Activated CD4-positive, alpha-beta T cell treated with anti-CD3 and anti-CD28 coated beads, Interleukin-2, amount 50 U/mL, for 1 hour (primary cell): ENCODE measurements at places on chromosomes 1 and 21.

- no peak for DNase-seq
Measured at GRCh38 chr21:34864370-34865149, 184.5 kb downstream of the RUNX1 start.

GRCh38 chr1:177847843-177848242 is 122.0 kb downstream of the SEC16B start:
- DNase-seq: no peak

- DNase-seq: no peak
Measured at GRCh38 chr21:33070998-33071769, 1.2 kb downstream of the OLIG1 start.

GRCh38 chr1:12495725-12496124 is 122.3 kb downstream of the DHRS3 start:
- DNase-seq: no peak

- DNase-seq: no peak
Measured at GRCh38 chr1:38050397-38051078, 3.9 kb upstream of the POU3F1 start.

DNA sequence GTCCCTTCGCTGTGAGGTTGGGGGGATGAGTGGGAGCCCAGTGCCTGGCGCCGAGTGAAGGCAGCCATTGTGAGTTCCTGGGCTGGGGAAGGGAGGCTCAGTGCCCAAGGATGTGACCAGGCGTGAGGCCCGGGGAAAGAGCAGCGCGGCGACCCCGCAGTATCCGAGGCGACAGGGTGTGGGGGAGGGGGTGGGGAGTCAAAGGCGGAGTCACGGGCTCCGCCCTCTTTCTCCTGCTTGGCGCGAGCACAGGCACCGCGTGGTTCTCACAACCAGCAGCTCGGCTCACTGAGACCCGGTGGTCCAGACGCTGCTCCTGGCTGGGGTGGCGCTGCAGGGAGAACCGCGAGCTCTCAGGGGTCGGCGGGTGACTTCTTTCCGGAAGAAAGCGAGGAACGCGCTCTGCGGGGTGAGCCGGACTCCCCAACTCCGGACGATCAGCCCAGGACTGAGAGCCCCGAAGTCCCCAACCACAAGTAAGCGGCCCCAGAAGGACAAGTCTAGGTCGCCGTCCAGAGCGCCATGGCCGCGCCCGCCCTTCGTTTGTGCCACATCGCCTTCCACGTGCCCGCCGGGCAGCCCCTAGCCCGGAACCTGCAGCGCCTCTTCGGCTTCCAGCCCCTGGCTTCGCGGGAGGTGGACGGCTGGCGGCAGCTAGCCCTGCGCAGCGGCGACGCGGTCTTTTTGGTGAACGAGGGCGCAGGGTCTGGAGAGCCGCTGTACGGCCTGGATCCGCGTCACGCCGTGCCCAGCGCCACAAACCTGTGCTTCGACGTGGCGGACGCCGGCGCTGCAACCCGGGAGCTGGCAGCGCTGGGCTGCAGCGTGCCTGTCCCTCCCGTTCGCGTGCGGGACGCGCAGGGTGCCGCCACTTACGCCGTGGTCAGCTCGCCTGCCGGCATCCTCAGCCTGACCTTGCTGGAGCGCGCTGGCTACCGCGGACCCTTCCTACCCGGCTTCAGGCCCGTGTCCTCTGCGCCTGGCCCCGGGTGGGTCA is at the start of gene HPDL:
Gene HPDL (plus strand): TSS at position 269 of the 997 bp plus-strand sequence. CDS start 254 bp downstream, at position 523.
- DNase-seq: peak; percentile 46

DNA sequence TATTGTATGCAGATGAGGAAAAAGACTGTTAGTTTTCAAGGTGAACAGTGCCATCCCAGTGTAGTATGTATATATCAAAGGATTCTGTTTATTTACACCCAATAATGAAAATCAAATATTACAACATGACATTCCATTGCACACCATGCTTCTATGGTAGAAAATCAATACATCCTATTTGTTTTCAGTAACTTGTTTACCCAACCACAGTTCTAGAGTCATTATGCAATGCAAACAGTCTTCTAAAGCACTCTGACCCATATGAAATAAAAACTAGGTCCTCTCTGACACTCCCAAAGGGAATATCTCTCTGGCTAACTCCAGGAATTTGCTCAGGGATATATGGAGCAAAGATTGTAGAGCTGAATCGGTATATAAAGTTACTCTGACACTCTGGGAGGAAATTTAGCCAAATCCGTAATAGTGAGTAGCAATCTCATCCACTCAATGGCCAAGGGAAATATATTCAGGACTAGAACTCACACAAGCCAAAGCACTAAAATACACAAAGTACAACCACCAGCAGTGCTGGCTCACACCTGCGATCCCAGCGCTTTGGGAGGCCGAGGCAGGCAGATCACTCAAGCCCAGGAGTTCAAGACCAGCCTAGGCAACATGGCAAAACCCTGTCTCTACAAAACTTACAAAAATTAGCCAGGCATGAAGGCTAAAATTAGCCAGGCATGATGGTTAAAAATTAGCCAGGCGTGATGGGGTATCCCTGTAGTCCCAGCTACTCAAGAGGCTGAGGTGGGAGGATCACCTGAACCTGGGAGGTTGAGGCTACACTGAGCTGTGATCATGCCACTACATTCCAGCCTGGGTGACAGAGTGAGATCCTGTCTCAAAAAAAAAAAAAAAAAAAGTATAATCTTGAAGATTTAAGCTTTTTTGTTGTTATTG is 75.2 kb downstream of the RERE start:
- DNase-seq: no peak

DNA sequence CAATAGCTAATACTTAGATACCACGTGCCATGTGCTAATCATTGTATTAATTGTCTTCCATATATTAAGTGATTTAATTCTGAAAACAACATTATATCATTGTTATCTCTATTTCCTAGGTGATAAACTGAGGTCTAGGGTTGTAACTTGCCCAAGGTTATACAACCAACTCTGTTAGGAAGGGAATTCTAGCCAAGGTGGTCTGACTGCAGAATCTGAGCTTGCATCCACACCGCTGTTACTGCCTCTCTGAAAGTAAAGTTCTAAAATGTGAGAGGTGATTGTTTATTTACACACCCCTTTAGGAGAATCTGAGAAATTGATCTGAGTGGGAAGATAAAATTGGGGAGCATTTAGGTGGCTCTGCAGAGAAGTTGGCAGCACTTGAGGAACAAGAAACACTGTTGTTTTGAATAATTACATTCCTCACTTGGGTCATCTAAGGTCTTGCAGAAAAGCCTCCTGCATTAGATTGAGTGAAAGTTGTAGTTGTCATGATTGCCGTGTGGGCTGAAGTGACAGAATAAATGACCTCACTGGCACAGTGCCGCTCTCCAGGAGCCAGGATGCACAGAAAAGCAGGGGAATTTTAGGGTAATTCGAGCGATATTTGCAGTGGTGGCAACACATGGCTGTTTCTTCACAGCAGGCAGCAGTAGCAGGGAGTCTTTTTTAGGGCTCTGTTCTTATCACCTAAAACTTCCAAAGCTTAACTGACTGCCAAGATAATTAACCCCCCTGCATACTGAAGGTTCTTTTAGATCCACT is 121.7 kb downstream of the ADGRL4 start:
- DNase-seq: no peak

- peak; percentile 95 for DNase-seq
Measured at GRCh38 chr1:109548321-109549267, at the start of gene GNAI3. Gene GNAI3 (plus strand): TSS chr1:109548615. CDS start chr1:109548721, 106 bp downstream.

DNA sequence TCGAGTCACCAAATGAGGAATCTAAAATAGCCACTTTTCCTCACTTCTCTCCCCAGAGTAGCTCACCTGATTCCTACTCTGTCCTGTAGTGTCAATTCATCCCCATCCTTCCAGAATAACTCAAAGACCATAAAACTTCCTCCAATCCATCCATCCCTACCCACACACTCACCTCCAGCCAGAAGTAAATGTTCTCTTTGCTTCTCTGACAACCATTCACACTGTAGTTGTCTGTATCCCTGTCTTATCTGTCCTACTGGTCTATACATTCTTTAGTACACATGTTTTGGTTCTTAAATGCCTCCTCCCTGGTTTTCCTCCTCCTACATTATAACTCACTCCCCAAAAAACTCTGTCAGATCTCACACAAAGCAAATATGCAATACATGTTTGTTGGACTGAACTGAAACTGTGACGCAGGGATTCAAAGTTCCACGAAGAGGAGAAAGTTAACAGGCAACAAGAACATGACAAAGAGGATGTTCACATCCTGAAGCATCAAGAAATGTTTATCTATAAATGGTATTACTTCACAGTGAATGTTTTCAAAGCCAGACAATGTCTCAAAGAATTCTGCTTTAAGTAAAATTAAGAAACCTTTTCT is 11.0 kb downstream of the TP53BP2 start:
- DNase-seq: no peak

- DNase-seq: no peak
Measured at GRCh38 chr1:20921285-20921684, 134.2 kb upstream of the HP1BP3 start.

GRCh38 chr1:206682111-206682510 is 2.6 kb upstream of the MAPKAPK2 start:
- DNase-seq: no peak

GRCh38 chr1:205610901-205611466 is 20.8 kb downstream of the ELK4 start:
- DNase-seq: no peak

DNA sequence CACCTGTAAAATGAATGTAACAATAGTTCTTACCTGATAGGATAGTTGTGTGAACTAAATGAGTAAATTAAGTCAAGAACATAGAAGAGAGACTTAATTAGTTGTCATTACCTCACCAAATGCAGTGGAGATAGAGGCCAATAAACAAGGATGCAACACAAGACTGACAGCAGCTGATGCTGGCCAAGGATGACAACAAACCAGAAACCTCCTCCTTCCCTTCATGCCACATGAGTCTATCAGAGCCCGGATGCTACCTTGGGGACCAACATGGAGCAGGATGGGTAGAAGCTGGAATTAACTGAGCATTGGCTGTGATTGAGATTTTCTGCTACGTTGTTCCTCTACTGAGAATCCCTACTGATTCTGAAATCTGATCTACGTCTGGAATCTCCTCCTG is 30.3 kb upstream of the USP1 start:
- DNase-seq: no peak

DNA sequence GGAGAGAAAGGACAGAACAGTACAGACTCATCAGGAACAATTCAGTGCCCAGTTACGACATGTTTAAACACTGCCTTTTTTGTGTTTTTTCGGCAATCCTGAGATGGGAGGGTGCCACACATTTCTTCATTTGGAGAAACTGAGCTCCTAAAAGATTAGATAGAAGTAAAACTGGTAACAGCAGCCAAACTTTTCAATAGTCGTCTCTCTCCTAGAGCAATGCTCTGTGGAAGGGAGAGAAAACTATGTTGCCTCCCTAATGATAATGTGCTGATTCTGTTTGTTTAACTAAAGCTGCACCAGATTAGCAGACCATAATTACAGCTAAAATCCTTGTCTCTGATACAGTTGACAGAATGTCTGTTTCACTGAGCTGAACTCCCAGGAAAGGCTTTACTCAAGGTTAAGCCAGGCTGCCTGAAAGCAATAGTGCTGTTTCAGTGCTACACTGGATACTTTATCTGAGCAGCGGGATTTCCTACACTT is 76.2 kb upstream of the CXADR start:
- DNase-seq: no peak

DNA sequence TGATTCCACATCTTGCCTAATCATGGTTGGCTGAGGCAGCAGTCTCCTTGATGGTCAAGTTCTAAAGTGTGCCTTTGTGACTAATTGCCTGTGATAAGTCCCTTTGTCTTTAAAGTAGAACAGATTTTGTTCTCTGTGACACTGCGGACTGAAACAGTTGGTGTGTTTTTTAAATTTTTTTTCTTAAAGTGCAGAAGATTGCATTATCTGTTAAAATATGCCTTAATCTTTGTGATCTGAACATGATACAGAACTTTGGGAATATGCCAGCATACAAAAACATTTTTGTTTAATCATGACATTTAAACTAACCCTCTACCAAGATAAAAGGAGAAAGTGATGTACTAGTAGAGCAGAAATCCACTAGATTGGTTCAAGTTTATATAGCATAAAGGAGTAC is 1260.6 kb upstream of the ADGRL2 start:
- DNase-seq: no peak

GRCh38 chr1:150622303-150622975 is 7.0 kb downstream of the ENSA start:
- no peak for DNase-seq

GRCh38 chr1:53293123-53293522 is 34.7 kb downstream of the LRP8 start:
- no peak for DNase-seq

- DNase-seq: no peak
Measured at GRCh38 chr1:194300776-194301175, 1114.4 kb upstream of the B3GALT2 start.

DNA sequence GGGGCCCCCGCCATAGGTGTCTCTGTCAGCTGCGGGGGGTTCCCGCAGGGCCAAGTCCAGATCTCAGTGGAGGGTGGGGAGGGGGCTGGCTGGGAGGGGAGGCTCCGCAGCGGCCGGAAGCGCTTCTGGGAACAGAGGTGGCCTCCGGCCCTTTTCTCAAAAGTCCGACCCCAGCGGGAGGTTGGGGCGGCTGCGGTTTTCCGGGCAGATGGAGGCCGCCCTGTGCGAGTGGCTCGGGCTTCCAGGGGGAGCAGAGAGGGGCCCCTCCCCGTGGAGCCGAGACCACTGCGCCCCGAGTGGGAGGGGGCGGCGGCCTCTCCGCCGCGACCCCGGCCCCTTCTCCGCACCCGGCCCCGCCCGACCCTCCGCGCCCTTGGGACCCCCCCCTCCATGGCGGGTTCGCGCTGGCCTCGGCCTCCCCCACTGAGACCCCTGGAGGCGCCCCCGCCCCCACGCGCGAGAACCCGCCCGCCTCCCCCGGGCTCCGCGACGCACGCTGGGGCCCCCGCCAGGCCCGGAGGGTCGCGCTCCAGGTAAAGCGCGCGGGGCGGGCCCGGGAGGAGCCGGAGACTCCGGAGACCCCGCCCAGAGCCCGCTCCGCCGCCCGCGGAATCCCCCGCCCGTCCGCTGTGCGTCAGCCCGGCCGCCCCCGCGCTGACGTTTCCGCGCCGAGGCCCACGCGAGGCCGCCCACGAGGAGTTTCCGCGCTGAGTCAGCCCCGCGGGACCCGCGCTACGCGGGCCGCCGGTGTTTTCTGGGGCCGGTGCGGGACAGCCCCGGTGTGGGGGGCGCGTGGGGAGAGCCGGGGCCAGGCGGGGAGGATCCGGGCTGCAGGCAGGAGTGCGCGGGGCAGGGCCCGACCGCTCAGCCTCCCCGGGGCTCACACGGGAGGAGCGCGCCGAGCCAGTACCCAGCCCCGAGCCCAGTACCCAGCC is 5.2 kb downstream of the TNFRSF18 start:
- DNase-seq: peak; percentile 88

GRCh38 chr1:224641030-224641429 is 24.9 kb downstream of the CNIH3 start:
- no peak for DNase-seq

- no peak for DNase-seq
Measured at GRCh38 chr1:228989992-228990827, 254.9 kb downstream of the RHOU start.

- DNase-seq: no peak
Measured at GRCh38 chr1:75952016-75952415, 19.8 kb upstream of the ASB17 start.

- DNase-seq: no peak
Measured at GRCh38 chr1:19073311-19074186, 117.1 kb upstream of the IFFO2 start.

DNA sequence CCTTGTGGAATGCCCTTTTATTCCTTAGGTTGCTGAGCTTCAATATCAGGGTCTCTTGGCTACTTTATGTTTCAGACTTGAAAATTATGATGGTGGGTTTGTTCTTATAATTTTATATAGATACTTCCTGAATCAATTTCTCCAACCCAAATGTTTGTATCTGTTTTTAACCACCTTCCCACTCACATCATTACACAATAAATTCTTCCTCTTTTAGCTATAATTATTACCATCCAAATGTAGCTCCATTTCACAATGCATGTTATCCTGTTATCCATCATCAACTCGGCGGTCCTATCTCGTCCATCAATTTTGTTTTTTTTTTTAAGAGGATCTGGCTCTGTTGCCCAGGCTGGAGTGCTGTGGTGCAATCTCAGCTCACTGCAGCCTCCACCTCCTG is 357.6 kb upstream of the ZP4 start:
- DNase-seq: no peak
